Fibroblast of skin of right biceps (primary cell): ENCODE measurements at places on chromosomes 6 and 20.

GRCh38 chr20:47466704-47467459 is 34.8 kb upstream of the NCOA3 start:
- DNase-seq, result no peak

DNA sequence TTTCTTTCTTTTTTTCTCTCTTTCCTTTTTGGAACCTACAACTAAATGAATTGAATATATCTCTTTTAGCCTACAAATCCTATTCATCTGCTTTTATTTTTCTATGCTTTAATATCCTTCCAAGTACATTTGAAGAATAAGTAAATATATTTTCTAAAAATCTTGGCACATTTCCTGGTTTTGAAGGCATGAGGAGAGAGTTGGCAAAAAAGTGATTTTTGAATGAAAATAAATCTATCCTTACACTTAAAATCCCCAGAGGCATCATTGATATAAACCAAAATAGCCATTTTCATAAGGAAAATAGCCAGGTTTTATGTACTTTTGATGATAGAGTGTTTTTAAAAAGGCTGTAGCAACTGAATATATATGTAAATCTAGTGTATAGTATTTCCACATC is 69.0 kb downstream of the SAMD5 start:
- DNase-seq, result no peak

GRCh38 chr6:163579111-163579879 is 164.8 kb downstream of the QKI start:
- DNase-seq, result peak; percentile 11

DNA sequence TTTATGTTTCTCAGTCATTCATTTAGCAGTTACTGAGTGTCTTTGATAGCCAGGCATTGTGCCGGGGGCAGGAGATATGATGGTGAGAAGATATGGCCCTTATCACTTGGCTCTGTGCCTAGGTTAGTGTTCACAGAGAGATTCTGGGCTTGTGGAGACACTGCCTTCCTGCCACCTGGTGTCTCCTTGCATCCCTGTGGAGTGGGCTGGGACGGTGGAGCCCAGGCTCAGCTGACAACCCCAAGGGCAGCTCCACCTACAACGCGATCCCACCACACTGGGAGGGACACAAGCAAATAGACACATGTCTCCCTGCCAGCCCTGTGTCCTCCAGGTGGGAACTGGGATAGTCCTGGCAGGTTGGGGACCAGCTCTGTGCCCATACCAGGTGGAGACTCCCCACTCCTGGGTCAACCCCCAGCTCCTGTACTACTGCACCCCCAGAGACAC is 30.3 kb upstream of the VEGFA start:
- DNase-seq, result no peak

GRCh38 chr6:37442416-37443215 is 9.6 kb downstream of the CMTR1 start:
- DNase-seq, result no peak

GRCh38 chr6:27040244-27041042 is 207.1 kb upstream of the PRSS16 start:
- DNase-seq, result no peak

DNA sequence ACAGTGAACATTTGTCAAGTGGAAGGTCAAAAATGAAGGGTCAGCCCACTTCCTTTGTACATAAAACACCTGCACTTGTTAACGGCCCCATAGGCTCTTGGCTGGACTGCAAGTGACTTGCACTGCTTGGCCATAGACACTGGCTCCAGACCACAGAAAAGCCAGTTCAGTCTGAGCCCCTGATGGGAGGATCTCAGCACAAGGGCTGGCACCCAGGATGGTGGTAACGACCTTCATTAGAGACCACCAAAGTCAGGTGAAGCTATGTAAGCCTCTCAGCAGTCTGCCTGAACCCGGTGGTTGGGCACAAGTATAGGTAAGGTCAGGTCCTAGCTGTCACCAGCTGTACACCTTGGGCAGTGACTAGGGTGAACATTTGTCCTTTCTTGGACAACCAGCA is 16.1 kb downstream of the PLAGL2 start:
- DNase-seq, result no peak
